NCI-H1436 treated with DMSO at 0.1 percent for 48 hours (cell line): ENCODE measurements at places on chromosomes 12 and 14.

- DNase-seq = no peak
Measured at GRCh38 chr12:56761812-56762211, 1.3 kb upstream of the HSD17B6 start.

GRCh38 chr14:63928744-63929174 is 76.0 kb downstream of the SYNE2 start:
- DNase-seq = no peak

DNA sequence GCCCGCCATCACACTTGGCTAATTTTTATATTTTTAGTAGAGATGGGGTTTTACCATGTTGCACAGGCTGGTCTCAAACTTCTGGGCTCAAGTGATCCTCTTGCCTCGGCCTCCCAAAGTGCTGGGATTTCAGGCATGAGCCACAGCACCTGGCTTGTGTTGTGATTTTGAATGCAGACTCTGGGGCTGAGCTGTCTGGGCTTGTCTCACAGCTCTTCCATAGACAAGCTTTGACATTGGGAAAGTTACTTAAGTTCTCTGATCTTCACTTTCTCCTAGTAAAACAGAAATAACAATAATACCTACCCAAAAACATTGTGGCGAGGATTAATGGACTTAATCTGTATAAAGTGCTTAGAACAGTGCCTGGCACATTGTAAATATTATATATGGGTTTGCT is 36.0 kb downstream of the TMBIM6 start:
- no peak for DNase-seq

- no peak for DNase-seq
Measured at GRCh38 chr14:38047195-38047902, 160.4 kb upstream of the SSTR1 start.

DNA sequence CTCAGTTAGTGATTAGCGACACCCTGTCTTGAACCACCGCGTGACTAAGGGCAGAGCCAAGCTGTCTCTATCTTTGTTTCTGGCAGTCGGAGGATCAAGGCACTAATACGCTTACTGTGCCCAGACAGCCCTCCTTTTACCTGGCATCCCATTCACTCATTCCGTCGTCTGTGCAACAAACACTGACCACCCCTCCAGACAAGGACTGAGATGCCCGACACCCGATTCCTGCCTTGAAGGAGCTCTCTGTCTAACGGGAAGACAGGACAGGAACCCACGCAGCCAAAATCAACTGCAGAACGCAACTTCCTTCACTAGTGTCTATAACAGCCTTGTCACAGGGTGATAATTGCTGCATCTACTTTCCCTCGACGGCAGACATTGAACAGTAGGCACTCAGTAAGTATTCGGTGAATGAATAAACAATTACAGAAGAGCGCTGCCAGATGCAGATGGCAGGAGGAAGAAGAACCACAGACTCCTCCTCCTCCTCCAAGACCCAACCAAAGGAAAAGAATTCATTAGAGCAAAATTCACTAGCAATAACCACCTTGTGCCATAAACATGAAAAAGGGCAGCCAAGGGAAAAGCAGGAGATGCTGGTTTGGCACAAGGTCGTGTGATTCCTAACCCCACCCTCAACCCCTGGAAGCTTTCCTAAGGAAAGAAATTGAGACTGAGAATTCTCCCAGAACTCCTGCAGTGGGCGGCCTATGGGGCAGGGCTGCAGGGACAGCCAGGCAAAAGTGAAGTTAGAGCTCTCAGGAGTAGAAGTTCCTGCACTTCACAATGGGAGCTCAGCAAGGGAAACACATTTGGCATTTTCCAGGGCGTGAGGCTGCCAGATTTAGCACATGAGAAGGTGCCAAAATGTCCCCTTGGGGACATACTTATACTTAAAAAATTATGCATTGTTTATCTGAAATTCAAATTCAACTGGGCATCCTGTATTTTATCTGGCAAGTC is 186.6 kb upstream of the DIO3 start:
- DNase-seq = no peak

DNA sequence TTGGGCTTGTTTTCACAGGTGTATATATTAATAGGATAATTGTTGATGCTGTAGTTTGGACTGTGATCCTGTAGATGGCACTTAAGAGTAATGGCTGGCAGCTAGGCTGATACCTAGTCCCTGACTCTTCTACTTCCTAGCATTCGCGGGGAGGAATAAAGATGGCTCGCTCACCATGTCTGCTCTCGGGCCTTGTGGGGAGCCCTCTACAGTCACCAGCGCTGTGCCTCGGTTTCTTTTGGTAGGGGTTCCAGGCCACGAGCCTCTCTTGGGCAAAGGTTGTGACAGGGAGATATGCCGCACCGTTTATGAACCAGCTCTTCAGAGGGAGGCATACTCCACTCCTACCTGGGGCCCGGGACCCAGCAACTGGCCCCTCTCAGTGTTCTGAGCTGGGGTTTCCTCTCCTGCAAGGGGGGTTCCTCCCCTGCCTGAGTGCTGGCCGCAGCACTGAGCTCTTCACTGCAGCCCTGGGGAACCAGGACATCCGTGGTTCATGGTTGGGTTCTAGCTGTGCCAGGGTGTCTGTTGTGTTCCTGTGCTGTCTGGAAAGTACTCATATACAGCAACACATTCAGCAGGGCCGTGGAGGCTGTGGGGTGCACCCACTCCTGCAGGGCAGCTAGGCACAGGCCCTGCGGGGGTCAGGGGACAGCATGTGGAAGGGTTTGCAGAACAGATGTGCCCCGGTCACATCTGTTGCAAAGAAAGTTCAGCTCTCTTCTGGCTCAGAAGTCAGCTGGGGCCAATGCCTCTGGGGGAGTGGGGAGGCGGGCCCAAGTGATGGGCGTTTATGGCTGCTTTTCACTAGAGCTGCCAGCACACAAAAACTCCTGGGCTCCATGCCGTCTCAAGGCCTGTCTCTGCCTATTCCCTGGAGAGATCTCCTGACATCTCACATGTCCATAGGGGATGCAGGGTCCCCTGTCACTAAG is 147.9 kb downstream of the PPFIA2 start:
- DNase-seq = no peak

GRCh38 chr12:51785906-51786305 is 62.6 kb downstream of the FIGNL2 start:
- no peak for DNase-seq

- no peak for DNase-seq
Measured at GRCh38 chr12:14057895-14058294, 76.5 kb upstream of the GRIN2B start.

- no peak for DNase-seq
Measured at GRCh38 chr12:122834921-122835749, at the start of gene HIP1R. Gene HIP1R, plus strand, starts transcription at chr12:122835457. Its CDS starts 94 bp downstream, at chr12:122835551.

GRCh38 chr12:56601503-56601902 is 28.6 kb downstream of the BAZ2A start:
- DNase-seq = no peak

- no peak for DNase-seq
Measured at GRCh38 chr14:91185721-91186120, 58.8 kb downstream of the GPR68 start.

DNA sequence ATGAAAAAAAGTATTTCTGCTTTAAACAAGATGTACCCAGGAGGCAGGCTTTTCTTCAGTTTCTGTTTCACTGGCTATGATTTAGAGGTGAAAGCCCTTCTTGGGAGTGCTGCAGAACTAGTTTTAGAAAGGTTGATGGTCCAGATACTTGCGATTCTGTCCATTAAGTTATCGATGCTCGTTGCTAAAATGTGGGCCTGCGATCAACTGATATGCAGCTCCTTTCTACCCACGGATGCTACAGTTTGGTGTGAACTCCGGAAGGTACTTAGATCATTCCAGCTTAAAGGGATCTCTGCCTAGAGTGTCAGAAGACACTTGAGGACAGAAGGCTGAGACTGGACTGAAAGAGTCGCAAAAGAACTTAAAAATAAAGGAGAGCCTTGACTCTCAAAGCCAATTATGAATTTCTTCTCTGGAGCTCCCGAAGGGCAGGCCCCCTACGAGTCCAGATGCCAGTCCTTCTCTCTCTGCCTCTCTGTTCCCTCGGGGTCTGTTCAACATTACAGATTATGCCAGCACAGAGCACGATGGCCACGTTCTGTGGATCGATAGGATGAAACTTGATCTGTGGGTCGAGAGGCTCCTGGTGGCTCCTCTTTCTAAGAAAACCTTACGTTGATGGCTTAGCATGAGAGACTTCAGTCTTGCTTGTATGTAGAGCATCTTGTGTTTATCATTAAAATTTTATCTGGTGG is 40.0 kb downstream of the FBXW8 start:
- DNase-seq = no peak

DNA sequence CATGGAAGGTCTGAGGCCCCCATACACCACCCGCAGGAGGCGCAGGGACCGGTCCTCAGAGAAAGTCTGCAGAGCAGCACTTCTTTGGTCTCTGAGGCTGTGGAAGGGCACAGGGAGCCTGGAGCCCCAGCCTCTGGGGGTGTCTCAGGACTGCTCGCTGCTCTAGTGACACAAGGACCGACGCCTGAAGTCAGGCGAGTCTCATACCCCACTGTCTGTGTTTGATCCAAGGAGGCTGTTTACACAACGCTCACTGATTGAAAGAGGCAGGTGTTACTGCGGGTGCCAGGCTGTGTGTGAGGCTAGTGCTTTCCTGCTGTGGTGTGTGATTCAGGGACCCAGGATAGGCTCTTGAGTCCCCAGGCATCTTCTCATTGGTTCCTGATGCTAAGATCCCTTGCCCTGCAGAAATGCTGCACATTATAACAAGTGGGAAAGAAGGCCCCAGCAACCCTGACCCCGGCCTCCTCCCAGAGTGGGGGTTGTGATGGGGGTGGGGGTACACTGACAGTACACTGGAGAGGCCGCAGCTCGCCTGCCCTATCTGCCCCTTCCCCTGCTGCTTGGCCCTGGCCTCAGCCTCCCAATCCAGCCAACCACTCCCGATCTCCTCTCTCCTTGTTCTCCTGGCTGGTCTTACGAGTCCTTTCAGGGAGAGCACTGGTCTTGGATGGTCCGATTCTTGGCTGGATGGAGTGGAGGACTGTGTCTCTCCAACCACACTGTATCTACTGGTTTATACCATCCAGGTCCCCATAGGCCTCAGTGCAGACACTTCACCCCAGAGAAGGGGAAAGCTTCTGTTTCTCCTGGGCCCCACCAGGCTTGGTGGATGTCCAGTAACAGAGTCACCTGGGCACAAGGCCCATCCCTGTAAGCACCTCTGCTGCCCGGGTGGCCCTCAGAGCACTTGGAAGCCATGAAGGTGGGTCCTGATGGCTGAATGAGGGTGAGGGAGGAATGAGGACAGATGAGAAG is 6.6 kb downstream of the CACNA2D4 start:
- peak; percentile 89 for DNase-seq

- no peak for DNase-seq
Measured at GRCh38 chr14:91303091-91303923, 58.8 kb upstream of the GPR68 start.

GRCh38 chr14:24366413-24366720 is 1.6 kb upstream of the NFATC4 start:
- no peak for DNase-seq

- no peak for DNase-seq
Measured at GRCh38 chr14:97010491-97011160, 213.4 kb downstream of the VRK1 start.

GRCh38 chr12:109737631-109738030 is 24.0 kb downstream of the FAM222A start:
- no peak for DNase-seq

DNA sequence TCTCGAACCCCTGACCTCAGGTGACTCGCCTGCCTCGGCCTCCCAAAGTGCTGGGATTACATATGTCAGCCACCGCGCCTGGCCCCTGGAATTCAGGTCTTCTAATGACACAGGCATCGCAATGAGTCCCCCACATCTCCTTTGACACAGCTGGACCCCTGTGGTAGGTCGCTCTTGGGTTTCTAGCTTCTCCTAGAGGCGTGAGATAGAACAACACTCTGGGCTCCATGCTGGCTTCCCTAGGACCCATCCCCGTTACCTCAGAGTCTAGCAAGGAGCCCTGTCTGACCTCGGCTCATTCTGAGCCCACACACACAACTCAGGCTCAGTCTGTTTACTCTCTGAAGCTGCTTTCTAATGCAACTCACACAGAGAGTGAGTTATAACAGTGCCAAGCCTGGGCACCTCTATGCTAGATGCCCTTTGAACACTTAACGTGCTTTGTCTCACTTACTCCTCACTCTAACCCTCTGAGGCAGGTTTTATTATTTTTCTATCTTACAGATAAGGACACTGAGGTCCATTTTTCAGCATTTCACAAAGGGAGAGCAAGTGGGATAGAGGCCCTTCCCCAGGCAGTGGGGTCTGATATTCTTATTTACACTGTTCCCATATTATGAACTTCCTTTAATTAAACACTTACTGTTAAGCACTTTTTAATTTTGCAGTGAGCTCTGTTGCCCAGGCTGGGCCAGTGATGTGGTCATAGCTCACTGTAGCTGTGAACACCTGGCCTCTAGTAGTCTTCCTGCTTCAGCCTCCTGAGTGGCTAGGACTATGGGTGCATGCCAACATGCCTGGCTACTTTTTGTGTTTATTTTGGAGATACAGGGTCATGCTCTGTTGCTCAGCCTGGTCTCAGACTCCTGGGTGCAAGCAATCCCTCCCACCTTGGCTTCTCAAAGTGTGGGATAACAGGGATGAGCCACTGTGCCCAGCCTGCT is 40.6 kb upstream of the RBM19 start:
- DNase-seq = no peak

- DNase-seq = no peak
Measured at GRCh38 chr12:11497995-11498394, 102.6 kb upstream of the PRB2 start.

- DNase-seq = no peak
Measured at GRCh38 chr12:94062796-94063635, 85.4 kb upstream of the PLXNC1 start.

GRCh38 chr12:120903412-120904196 is 554 bp downstream of the SPPL3 start:
- no peak for DNase-seq

DNA sequence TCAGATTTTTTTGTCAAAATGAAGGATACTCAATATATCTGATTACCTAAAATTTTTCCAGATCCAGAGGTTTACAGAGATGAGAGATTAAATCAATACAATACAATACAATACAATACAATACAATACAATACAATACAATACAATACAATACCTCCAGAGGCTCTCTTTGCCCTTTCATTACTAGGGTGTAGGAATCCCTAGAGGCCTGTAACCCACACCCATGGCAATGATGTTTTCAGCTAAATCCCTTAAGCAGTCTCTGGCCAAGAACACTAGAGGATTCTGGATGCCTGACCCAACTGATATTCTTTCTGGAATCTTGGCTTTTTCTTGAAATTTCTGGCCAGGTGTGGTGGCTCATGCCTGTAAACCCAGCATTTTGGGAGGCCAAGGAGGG is 23.7 kb upstream of the AEBP2 start:
- no peak for DNase-seq

- DNase-seq = no peak
Measured at GRCh38 chr12:40137252-40137651, 31.4 kb upstream of the SLC2A13 start.

GRCh38 chr14:106459971-106460730 is 933.8 kb downstream of the TMEM121 start:
- peak; percentile 3 for DNase-seq
